Hematopoietic multipotent progenitor cell treated with erythropoietin and hydrocortisone succinate and interleukin-3 and kit ligand, for 17 days (in vitro differentiated cells): ENCODE measurements at places on chromosomes 13 and 19.

DNA sequence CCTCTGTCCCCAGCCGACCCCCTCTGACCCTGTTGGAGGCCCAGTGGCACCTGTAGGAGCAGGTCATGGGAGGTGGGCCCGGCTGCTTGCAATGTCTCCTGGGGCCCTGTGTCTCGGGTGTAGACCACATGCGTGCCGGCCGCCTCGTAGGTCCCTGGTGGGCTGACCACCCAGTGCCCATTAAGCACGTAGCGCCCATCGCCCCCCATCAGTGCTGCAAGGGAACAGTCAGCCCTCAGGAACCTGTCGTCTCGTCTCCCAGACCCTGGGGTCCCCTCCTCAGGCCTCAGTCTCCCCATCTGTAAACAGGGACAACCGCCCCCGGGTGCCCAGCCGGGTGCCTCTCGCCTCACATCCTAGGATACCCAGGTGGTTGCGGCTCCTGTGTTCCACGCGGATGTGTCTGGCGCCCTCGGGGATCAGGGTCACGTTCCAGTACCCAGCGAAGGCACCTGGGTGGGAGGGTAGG is 5.6 kb downstream of the ADAMTSL5 start:
- DNase-seq = no peak

DNA sequence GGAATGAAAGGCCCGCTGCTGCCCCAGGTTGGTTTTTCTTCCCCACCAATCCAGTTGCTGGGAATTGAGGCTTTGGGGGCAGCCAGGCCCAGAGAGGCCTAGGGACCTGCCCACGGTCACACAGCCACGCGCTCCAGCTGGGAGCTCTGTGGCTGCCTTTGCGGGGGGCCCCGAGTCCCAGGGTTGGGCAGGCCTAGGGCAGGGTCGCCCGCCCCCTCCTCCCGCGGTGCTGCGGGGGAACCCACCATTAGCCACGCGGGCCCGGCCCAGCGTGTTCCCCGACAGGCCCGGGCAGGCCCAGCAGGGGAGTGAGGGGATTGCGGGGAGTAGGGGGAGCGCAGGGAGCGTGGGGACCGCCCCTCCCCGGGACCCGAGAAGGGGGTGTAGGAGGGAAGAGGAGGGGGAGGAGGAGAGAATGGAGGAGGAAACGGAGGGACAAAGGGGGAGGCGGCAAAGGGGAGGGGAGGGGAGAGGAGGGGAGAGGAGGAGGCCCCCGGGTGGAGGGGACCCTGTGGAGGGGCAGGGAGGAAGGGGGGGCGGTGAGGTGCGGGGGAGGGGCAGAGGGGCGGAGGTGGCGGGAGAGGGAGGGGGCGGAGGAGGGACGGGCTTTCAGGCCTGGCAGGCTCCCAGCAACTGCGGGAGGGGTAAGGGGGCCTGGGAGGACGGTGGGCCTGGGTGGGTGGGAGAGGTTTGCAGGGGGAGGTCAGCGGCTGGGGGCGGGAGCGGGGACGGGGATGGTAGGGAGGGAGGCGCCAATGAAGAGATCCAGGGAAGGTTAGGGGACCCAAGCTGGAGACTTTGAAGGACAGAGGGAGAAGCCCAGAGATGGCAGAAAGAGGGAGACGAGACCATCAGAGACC is 12.9 kb upstream of the TLE2 start:
- DNase-seq = no peak

DNA sequence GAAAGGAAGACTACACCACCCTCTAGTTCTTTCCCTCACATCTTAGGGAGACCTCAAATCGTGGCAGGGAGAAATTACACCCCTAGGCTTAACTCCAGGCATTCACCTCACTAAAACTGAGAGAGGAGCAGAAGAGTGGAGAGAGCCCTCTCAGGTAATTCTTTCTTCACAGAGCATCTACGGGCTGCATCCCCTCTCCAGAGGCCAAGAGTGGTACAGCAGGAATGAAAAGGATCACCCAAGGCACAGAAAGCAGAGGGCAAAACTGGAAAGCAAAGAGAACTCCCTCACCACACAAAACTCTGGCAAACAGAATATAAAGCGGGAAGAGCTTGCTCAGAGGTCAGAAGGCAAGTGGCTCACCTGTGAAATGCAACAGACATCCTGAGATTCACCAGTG is 661.2 kb downstream of the TBC1D4 start:
- no peak for DNase-seq

DNA sequence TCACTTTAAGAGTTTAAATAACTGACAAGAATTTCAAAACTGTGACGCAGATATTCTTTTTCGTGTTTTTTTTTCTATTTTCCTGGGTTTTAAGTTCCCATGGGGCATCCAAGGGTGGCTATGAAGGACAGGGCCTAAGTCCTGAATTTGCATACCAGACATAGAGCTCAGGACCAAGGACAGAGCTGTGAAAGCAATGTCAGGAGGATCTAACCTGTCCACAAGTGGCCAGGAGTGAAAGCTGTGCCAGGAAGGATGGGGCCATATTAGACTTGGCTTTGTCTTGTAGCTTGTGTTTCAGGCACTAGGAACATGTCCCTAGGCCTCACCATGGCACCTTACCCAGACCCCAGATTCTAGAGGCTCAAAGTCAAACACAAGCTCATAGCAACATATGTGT is 289.4 kb upstream of the MIR17HG start:
- DNase-seq = no peak

DNA sequence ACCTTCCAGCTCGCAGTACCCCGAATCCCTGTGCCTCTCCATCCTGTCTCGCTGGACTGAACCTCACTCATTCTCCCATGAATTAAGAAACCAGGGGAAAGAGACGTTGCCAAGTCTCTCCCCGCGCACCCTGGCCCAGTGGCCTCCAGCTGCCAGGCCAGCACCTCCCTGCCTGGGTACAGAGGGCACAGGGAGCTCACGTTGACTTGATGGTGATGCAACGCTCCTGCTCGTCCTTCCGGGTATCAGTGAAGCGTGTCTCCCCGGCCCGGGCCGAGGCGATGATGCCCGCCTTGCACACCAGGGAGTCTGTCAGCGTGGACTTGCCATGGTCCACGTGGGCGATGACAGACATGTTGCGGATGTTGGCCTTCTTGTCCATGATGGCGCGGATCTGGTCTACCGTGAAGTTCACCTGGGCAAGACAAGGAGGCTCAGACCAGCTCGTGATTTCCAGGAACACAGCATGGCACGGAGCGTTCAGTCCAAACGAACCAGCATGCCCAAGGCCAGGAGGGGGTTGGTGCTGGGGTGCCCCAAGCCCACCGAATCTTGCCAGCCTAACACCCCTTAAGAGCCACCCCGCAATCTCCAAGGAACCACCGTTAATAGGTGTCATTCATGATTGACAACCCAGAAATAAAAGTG is 1.2 kb downstream of the EEF2 start:
- peak; percentile 18 for DNase-seq
